GM12878 (cell line): ENCODE measurements at places on chromosomes 2 and 18.

DNA sequence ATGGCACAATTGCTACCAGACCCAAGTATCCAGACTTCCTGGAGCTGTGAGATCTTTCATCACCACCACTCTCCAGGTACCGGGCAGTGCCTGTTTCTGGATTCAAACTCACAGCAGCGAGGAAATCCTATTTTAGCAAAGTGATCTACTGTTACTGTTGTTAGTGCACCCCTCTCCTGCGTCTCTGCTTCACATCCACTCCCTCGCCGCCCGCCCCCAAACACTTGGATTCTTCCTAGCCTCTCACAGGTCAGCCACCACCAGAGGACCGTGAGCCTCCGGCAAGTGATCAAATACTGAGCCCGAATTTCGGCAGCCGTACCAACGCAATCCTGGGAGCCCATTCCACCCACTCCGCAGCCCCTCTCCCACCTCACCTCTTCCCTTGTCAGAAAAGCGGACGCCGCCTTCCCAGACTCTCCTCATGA, 519 bp downstream of the METTL4 start:
- peaks cover 5% of the 10 kb centered on the region for H3K4me1 ChIP-seq
- no peaks in the 10 kb centered on the region for H3K27me3 ChIP-seq
- peaks cover 7% of the 10 kb centered on the region; the same call in 1 of the 2 replicates for H3K36me3 ChIP-seq

- H3K36me3 ChIP-seq: no peaks in the 10 kb centered on the region
- H3K4me3 ChIP-seq: no peak overlapping the region
- H3K27ac ChIP-seq: no peak overlapping the region
- no peak for DNase-seq
- H3K4me1 ChIP-seq: no peaks in the 10 kb centered on the region
- H3K27me3 ChIP-seq: no peaks in the 10 kb centered on the region
Observed at GRCh38 chr2:225771701-225772100, 372.2 kb downstream of the NYAP2 start.

DNA sequence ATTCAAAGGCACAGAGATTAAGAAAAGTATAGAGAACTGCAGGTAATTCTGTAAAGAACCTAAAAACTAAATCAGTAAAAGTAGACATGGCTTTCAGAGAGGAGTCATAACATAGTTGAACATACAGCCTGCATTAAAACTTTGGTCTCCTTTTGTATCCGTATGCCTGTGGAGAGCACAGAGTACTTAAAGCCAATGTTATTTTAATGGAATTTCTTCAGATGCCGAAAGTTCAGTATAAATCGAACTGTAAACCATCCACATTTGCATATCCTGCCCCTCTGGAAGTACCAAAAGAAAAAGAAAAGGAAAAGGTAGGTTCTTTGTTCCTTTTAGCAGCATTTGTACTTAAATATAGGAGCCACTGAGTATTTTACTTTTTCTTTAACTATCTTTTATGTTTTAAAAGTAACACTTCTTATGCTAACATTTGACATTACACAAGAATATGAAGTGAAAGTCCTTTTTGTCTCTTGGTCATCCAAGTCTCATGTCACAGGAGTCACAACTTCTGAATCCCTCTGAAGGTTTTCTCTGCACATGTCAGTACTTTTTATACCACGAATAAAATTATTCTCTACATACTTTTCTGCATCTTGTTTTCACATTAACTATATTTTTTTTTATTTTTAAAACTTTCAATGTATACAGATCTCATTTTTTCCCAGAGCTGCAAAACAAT, 34.9 kb upstream of the ARMC9 start:
- no peak overlapping the region for H3K27ac ChIP-seq
- peaks cover 8% of the 10 kb centered on the region; the same call in 1 of the 2 replicates for H3K4me1 ChIP-seq
- no peak for DNase-seq
- H3K36me3 ChIP-seq: peaks cover 19% of the 10 kb centered on the region
- no peak overlapping the region for H3K4me3 ChIP-seq

GRCh38 chr2:206530727-206531126, 87.4 kb downstream of the ADAM23 start:
- DNase-seq: no peak
- H3K27me3 ChIP-seq: no peaks in the 10 kb centered on the region
- no peaks in the 10 kb centered on the region for H3K36me3 ChIP-seq
- no peak overlapping the region for H3K4me3 ChIP-seq
- no peaks in the 10 kb centered on the region for H3K4me1 ChIP-seq
- H3K27ac ChIP-seq: no peak overlapping the region

GRCh38 chr2:13660231-13660630, 943.5 kb downstream of the TRIB2 start:
- no peak overlapping the region for H3K27ac ChIP-seq
- H3K36me3 ChIP-seq: no peaks in the 10 kb centered on the region
- H3K4me3 ChIP-seq: no peak overlapping the region
- H3K27me3 ChIP-seq: no peaks in the 10 kb centered on the region
- no peaks in the 10 kb centered on the region for H3K4me1 ChIP-seq

GRCh38 chr2:69139778-69140670, 127.0 kb downstream of the ANTXR1 start:
- no peaks in the 10 kb centered on the region for H3K36me3 ChIP-seq
- no peaks in the 10 kb centered on the region for H3K4me1 ChIP-seq
- no peak for DNase-seq
- no peak overlapping the region for H3K4me3 ChIP-seq
- H3K27ac ChIP-seq: no peak overlapping the region
- H3K27me3 ChIP-seq: no peaks in the 10 kb centered on the region

- H3K4me1 ChIP-seq: no peaks in the 10 kb centered on the region
- H3K4me3 ChIP-seq: no peak overlapping the region
- no peak for DNase-seq
- H3K36me3 ChIP-seq: no peaks in the 10 kb centered on the region
- H3K27me3 ChIP-seq: no peaks in the 10 kb centered on the region
Observed at GRCh38 chr2:219829667-219830352, 202.4 kb downstream of the SLC4A3 start.

GRCh38 chr2:99032001-99032400, 96.0 kb upstream of the CRACDL start:
- no peaks in the 10 kb centered on the region for H3K4me1 ChIP-seq
- H3K27me3 ChIP-seq: no peaks in the 10 kb centered on the region
- H3K4me3 ChIP-seq: no peak overlapping the region
- no peak for DNase-seq
- H3K36me3 ChIP-seq: no peaks in the 10 kb centered on the region
- no peak overlapping the region for H3K27ac ChIP-seq

- H3K36me3 ChIP-seq: 0 out of 2 replicates have a peak, but pooled peaks cover 6% of the 10 kb centered on the region
- H3K4me3 ChIP-seq: no peak overlapping the region
- H3K27me3 ChIP-seq: no peaks in the 10 kb centered on the region
- H3K4me1 ChIP-seq: peaks cover 8% of the 10 kb centered on the region
Observed at GRCh38 chr2:61946666-61947065, 41.2 kb downstream of the COMMD1 start.
